ENCODE measurements at places on chromosomes 1 and 21.

- peak; percentile 96 for DNase-seq
- H3K27ac ChIP-seq: peak overlapping the region; percentile 34
- H3K4me1 ChIP-seq: peaks cover 52% of the 10 kb centered on the region
- no peaks in the 10 kb centered on the region for H3K27me3 ChIP-seq
Measured at GRCh38 chr1:39410915-39411436, 80.5 kb upstream of the BMP8A start.

GRCh38 chr1:51792864-51793263, 85.7 kb downstream of the NRDC start:
- H3K36me3 ChIP-seq: peaks cover 97% of the 10 kb centered on the region
- H3K27me3 ChIP-seq: no peaks in the 10 kb centered on the region
- H3K4me3 ChIP-seq: no peak overlapping the region
- H3K27ac ChIP-seq: peak overlapping the region; percentile 47

GRCh38 chr1:189463166-189463565, 1014.5 kb downstream of the BRINP3 start:
- no peak overlapping the region for H3K27ac ChIP-seq
- H3K27me3 ChIP-seq: no peaks in the 10 kb centered on the region
- DNase-seq: no peak

DNA sequence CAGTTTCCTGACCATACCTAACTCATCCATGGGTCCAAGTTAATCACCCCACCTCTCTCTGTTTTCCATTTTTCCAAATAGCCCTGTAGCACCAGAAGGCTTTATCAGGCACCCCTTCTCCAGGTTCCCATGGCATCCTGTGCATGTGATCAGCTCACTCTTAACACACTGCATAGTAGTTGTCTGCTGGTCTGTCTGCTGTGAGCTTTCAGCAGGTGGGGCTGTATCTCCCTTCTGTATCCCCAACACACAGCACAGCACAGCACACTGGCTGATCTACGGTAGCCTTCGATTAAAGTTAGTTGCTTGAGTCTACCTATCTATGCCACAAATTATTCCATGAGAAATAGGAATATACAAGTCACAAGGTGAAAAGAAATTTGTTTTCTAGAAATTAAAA, 54.3 kb upstream of the C1orf198 start:
- no peak overlapping the region for H3K27ac ChIP-seq
- no peak overlapping the region for H3K4me3 ChIP-seq
- DNase-seq: no peak

- H3K27me3 ChIP-seq: no peaks in the 10 kb centered on the region
- H3K27ac ChIP-seq: no peak overlapping the region
- no peak for DNase-seq
- H3K36me3 ChIP-seq: no peaks in the 10 kb centered on the region
- peaks cover 31% of the 10 kb centered on the region for H3K4me1 ChIP-seq
Measured at GRCh38 chr1:201734786-201735185, 94.2 kb upstream of the IPO9 start.
